Activated T-helper 9 cell treated with anti-CD3 and anti-CD28 coated beads, Interleukin-2, amount 50 U/mL, for 16 hours (primary cell): ENCODE measurements at places on chromosomes 5 and 9.

- no peak for DNase-seq
These were observed 148.9 kb downstream of the DOCK2 start for GRCh38 chr5:169785771-169786618.

- no peak for DNase-seq
These were observed 93.4 kb downstream of the PDE6A start for GRCh38 chr5:149851211-149851610.

GRCh38 chr5:59069438-59070079, 486.7 kb downstream of the RAB3C start:
- no peak for DNase-seq

GRCh38 chr9:81964218-81965171, 21.2 kb downstream of the SPATA31D3 start:
- no peak for DNase-seq

- no peak for DNase-seq
These were observed 365.7 kb downstream of the IRX2 start for GRCh38 chr5:2385818-2386217.

- no peak for DNase-seq
These were observed 174.9 kb upstream of the SMIM23 start for GRCh38 chr5:171610686-171611085.

- no peak for DNase-seq
These were observed 7.3 kb downstream of the IRX1 start for GRCh38 chr5:3602785-3603502.

DNA sequence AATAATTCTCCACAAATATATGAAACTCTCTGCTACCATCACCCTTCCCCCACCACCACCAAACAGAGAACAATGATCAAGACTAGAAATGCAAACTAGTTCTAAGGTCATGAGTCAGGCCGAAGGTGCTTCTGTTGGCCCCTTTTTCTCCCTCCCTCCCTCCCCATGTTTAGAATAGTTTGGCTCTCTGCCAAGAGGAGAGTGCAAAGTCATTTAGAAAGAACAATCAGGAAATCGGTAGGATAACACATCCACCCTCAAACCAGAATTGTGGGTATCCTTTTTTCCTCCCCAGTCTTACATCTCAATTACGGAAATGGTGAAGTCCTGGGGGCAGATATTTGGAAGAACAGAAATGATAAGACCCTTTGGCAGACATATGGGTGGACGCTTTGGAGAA, 170.1 kb downstream of the SLF1 start:
- no peak for DNase-seq

GRCh38 chr5:9350301-9350797, 195.5 kb downstream of the SEMA5A start:
- DNase-seq: no peak

- DNase-seq: no peak
These were observed 6.9 kb upstream of the SLC27A4 start for GRCh38 chr9:128333451-128333869.

DNA sequence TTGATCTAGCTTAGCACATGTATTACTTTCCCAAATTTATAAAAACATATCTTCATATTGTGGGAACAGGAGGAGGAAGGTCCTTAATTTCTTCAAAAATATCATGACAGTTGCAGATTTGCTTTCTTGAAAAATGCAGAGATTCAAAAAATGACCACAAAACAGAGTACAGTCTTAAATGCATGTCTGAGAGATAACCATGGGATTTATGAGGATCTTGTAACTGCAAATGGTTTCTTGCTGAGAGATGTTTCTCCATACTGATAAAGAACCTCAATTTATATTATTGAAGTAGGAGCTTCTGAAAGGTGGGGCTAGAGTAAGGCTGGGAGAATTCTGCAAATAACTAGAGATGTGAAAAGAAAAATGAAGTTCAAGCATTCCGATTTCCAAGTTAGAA, 83.2 kb downstream of the CDH18 start:
- no peak for DNase-seq

- DNase-seq: no peak
These were observed 41.8 kb downstream of the NUP214 start for GRCh38 chr9:131167146-131167692.

- no peak for DNase-seq
These were observed 707.2 kb downstream of the MTRR start for GRCh38 chr5:8576178-8576577.

DNA sequence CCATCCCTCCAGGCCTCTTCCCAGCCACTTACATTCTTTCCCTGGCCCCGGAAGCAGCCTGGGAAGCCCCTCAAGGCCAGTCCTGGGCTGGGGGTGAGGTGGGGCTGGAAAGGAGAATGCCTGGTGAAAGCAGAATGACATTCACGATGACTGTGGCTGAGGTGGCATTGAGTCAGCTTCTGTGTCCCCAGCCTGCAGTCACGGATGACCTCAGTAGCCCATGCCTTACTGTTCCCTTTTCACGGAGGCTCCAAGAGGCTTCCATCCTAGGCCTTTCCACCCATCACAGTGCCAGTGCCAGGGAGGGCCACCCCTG, 2.7 kb downstream of the PRDM12 start:
- no peak for DNase-seq

DNA sequence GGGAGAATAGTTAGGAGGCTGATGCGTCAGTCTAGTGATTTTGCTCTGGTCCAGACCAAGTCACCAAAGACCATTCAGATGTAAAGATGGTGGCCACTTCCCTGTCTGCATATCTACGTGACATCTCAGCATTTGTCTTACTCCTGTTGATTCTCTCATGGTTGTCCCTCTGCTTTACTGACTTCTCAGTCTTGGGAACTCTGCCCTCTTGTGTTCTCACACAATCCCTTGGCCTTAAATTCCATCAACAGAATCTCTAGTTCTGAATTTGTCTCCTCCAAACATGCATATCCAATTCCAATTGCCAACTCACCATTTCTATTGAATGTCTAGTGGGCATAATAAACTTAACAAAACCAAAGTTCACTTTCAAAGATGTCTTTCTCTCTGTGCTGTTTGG, 147.8 kb downstream of the SLC24A2 start:
- DNase-seq: no peak

DNA sequence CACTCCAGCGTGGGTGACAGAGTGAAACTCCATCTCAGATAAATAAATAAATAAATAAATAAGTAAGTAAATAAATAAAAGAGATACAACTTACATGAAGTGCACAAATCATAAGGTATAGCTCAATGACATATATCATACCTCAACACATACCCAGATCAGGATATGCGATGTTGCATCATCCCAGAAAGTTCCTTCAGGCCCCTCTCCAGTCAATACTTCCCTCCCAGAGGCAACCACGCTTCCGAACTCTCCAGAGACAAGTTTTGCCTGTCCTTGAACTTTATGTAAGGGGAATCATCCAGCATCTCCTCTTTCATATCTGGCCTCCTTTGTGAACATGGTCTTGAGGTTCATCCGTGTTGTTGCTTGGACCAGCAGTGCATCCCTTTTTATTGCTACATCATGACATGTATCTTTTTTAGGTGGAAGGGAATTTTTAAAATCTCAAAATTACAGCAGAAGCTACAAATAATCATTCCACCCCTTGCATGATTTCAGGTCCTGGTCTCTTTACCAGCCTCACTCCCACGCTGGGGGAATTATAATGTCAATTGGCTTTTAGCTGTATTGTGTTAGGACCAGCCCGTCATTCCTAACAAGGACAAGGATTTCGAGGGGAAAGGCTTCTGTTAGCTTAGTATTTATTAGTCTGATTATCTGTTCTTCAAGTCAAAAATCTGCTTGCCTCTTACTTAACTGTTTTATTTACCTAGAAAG, 32.9 kb upstream of the AOPEP start:
- no peak for DNase-seq

- DNase-seq: no peak
These were observed 61.4 kb upstream of the RANBP3L start for GRCh38 chr5:36363101-36363500.

DNA sequence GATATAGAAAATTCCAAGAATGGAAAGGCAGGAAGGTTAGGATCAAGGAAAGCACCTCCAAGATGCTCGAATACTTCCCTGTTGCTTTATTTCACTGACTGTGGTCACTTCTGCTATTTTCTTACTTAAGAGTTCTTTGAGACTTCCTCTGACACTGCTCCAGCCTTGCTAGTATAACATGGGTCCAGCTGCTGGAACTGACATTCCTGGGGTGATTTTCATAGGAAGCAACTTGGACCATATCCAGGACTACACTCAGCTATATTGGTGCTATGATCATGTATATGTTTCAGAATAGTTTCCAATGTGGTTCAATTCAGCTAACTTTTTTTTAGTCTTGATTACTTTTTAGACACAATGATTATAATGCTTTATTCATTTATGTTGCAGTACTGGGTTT, 81.6 kb upstream of the CKMT2 start:
- DNase-seq: no peak

DNA sequence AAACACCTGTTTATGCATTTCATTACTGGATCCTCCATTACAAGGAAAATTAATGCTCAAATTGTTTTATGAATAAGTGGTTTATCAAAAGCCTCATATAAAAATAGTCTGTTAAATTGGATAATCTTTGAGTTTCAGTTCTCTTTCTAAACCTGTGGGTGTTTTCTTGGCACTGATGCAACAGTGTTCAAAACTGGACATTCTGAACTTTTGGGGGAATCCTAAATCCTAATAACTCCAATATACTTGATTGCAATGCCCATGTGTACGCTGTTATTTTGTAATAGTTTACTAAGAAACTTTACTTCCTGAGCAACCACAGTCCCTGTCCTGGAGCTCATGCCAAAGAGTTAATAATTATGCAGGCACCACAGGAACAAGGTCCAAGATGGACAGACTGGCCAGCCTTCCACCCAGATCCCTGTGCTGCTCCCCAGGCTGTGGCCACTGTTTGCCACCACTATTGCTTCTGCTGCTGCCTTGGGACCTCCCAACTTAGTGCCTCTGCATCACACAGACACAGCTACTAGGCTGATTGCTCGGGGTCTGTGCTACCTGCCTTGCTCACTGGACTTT, 14.0 kb downstream of the IRGM start:
- DNase-seq: no peak

DNA sequence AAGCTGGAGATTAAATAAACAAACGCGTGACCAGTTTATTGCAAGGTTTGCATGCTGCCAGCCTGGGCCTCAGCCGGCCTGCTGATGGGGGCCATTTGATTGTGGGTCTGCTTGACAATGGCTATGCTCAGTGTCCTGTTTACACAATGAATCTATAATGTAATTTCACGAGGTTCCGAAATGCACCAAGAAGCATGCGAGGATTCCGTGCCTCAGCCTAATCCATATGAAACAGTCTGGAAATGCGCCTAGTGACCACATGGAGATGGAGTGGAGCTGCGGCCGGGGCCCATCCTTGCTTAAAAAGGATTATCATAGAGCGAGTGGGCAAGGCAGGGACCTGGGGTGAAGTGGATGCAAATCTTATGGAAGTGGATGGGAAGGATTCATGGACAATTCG, 382.4 kb downstream of the CDK5RAP2 start:
- DNase-seq: no peak

- DNase-seq: no peak
These were observed 88.6 kb downstream of the ANKRD31 start for GRCh38 chr5:75148051-75148450.

GRCh38 chr5:74061292-74061691, 435.3 kb downstream of the ARHGEF28 start:
- DNase-seq: no peak

- peak; percentile 58 for DNase-seq
These were observed 467 bp upstream of the VLDLR start for GRCh38 chr9:2620919-2621721.

DNA sequence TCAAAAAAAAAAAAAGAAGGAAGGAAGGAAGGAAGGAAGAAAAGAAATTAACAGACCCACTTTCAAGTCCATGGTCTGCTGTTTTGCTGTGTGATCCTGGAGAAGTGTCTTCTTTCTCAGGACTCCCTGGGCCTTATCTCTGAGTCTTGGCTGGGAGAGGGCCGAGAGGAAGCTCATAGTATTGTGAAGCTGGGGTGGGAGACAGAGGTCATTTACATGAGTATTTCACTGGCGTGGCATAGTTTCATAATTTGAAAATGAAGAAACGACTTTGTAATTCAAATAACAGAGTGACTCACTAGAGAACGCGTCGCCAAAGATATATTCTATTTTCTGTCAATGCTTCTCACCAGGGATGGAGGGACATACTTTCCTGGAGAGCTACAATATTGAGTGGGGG, 2.4 kb upstream of the C9orf50 start:
- DNase-seq: no peak

- DNase-seq: no peak
These were observed 532.7 kb upstream of the GRAMD2B start for GRCh38 chr5:125890511-125890931.

GRCh38 chr5:57408714-57409113, 73.9 kb downstream of the ACTBL2 start:
- DNase-seq: no peak

GRCh38 chr9:36893184-36893583, 140.9 kb downstream of the PAX5 start:
- no peak for DNase-seq

GRCh38 chr9:136371533-136371880, 2.0 kb downstream of the CARD9 start:
- no peak for DNase-seq

DNA sequence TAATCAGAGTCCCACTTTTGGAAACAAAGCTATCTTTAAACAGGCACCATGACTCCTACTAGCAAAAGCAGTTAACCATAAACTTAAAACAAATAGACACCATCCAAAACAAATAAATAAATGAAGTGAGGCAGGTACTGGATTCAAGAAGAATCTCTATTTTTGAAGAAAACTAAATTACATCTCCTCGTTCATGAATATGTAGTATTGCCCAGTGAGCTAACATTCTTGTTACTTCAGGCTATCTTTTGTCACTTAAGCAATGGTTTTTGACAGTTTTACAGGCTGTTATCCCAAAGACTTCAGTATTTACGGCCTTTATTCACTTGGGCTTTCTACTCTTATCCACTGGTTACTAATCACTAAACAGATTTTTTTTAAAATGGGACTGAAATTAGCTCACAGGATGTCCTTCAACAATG, 242.5 kb downstream of the MLLT3 start:
- DNase-seq: no peak

GRCh38 chr9:34454571-34455065, 3.8 kb downstream of the FAM219A start:
- no peak for DNase-seq

- no peak for DNase-seq
These were observed 7.0 kb downstream of the TBC1D9B start for GRCh38 chr5:179900711-179901110.
